ENCODE measurements at places on chromosomes 11 and 22. TPM values are rescaled to one million over a fixed set of nuclear protein-coding genes. Genes with fewer than 3 reads are reported as not detected.

Gene OR8D1
- not detected for total RNA-seq

Gene ALDH3B2
- total RNA-seq: 0.14 TPM

Gene C11orf42
- total RNA-seq: not detected

Gene CREB3L1
- 0.88 TPM for total RNA-seq

Gene P2RX6
- 0.21 TPM for total RNA-seq

Gene MCAT
- total RNA-seq: 16.7 TPM

Gene LMNTD2
- total RNA-seq: 0.95 TPM

GRCh38 chr11:65116370-65117205 is 913 bp downstream of the ZNHIT2 start:
- DNase-seq: peak; percentile 25

GRCh38 chr11:59173080-59173963 is 1.4 kb downstream of the DTX4 start:
- DNase-seq: peak; percentile 40

DNA sequence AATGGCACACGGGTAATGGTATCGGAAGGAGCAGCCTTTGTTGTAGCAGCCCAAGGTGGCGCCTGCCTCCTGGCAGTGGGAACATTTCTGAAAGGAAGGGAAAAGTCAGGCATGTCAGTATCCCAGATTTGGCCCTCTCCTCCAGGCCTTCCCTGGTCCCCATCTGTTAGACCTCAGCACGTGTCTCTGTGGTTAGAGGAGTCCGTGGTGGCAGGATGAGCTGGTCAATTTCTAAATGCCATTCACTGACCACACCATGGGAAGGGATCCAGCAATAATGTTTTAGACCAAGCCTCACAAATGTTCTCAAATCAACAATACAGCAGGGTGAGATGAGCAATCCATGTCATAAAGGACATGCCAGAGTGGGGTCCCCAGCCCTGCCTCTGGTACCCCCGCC is 49.0 kb upstream of the CYP2D6 start:
- DNase-seq: no peak

GRCh38 chr22:45533703-45534102 is 31.0 kb downstream of the FBLN1 start:
- no peak for DNase-seq

DNA sequence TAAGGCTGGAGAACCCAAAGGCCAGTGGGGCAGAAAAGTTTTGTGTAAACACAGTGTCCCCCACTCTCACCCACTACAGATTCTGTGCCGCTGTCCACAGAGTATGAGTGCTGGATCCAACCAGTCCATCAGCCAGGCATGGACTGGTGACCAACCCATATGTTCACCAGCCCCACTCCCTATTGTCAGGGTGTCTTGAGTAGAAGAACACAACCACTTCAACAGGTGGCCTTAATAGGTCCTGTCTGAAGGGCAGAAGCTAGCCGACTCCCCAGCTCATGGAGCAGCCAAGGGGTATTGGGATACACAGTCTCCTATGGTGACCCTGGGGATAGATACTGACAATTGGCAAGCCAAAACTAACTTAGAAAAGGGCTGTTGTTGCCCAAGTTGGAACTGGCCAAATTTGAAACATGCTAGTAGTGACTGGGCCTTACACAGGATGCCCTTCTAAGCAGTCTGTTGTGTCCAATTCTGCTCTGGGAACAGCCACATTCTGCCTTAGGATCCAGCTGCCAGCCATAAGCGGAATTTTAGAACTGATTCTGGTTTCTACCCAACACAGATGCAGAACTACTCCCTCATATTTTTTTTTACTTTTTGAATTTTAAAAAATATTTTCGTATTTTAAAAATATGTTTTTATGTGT is 19.8 kb upstream of the PGM2L1 start:
- no peak for DNase-seq

DNA sequence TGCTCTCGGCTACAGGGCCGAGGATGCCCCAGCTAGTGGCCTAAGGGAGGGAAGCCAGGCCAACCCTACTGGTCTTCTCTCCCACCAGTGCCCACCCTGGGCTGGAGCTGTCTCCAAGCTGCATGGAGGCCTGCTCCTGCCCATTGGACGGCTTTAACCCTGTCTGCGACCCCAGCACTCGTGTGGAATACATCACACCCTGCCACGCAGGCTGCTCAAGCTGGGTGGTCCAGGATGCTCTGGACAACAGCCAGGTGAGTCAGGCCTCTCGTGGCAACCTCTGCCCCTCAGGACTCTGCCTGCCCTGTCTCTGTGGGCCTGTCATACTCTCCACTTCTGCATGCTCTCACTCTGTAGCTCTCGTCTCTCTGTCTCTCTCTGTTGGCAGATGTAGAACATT is 44.1 kb upstream of the TPBGL start:
- no peak for DNase-seq

DNA sequence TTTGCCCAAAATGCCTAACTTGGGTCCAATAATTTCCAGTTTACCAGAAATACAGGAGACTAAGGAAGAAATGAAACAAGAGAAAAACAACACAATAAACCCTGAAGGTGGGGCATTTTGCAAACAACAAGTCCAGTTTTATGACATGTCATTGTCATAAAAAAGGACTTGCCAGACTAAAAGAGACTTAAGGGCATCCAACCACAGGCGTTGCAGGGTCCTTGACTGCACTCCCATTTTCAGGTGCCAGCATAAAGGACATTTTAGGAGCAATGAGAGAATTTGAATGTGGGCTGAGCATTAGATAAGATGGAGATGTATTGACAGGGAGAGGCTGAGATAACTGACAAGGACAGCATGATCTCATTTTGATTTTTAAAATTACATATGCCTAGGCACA is 28.1 kb upstream of the DAGLA start:
- DNase-seq: no peak

- no peak for DNase-seq
Observed at GRCh38 chr22:22730655-22731373, 86.4 kb downstream of the GGTLC2 start.

DNA sequence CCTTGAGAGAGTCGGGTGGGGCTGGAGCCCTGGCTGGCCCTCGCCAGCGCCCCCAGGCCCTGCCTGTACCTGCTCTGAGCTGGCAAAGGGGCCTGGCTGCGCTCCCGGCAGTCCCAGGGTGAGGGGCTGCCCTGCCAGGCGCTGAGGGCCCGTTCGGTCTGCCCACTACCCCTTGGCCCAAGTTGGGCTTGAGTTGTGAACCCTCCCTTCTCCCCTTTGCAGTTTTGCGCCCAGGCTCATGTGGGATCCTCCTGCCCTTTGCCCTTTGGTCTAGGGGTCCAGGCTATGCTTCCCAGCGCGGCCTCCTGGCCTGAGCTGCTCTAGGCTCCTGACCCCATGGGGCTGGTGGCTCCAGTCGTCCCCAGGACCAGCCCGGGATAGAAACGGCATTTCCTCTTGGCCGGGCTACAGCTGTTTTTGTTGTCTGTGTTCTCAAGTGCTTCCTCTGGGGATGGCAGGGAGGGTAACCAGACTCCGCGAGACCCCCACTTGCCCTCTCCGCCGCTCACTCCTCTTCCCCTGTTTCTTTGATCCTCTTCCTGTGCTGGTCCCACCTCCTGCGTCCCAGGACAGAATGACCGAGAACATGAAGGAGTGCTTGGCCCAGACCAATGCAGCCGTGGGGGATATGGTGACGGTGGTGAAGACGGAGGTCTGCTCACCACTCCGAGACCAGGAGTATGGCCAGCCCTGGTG is 34.9 kb downstream of the PRDM11 start:
- no peak for DNase-seq

- no peak for DNase-seq
Observed at GRCh38 chr11:82731691-82732277, 1.9 kb downstream of the FAM181B start.

DNA sequence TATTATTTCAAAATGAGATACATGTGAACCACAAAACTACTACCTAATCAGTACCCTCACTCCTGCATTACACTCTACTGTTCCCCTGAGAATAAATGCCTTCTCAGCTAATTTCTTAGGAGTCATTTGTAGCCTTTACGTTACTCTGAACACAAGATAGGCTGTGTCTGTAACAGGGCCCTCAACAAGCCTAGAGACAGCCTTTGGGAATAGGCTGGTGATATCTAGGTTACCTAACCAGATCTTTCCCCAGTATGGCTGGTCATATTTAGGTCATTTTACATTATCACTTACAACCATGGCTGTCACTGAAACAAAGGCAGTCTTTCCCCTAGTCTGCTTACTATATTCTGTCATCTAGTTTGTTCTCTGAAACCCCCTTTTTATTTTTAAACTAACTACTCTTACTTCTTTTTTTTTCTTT is 14.2 kb downstream of the ATM start:
- no peak for DNase-seq

DNA sequence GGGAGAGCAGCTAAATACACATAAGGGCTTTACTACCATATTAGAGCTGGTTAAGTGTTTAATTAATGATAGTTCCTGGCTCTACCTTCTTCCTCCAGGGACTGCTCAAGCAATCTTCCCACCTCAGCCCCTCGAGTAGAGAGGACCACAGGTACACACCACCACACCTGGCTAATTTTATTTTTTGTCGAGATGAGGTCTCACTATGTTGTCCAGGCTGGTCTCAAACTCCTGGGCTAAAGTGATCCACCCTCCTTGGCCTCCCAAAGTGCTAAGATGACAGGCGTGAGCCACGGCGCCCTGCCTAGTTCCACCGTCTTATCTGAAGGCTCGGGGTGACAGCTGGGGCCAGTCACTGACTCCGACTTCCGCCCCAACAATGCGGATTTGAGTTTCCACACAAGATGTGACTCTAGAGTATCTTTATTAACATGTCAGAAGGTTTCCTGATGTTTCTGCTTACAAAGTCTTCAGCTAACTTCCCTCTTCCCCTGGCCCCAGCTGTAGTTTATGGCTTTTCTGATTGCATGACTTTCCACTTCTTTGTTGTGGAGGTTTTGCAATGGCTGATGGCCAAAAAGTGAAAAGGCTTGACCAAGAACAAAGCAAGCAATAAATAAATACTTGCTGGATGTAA is 16.8 kb downstream of the TPST2 start:
- no peak for DNase-seq

GRCh38 chr11:45341372-45341771 is 55.2 kb upstream of the SYT13 start:
- DNase-seq: no peak

- no peak for DNase-seq
Observed at GRCh38 chr22:45630436-45630835, 41.2 kb upstream of the ATXN10 start.

- no peak for DNase-seq
Observed at GRCh38 chr22:44024288-44024921, at the start of gene PARVB. Gene PARVB (plus strand): TSS chr22:44024302. CDS start chr22:44024340, 38 bp downstream.

DNA sequence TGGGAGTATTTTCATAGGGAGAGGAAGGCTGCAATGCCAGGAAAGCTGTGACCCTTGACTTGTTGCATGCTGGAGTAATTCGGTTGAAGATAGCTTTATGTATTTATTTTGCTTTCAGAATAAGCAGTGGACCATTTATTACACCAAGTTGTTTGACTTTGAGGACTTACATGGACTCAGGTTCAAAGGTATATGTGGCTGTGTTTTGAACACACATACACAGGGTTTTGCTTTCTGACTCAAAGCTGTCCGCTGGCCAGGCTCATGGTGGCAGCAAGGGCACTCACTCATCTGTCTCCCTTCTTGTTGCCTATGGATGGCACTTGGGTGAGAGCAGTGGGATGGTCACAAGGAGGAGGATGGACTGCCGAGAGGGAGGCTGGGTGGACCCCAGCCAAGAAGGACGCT is 6.5 kb downstream of the TIMP3 start:
- no peak for DNase-seq

GRCh38 chr11:104164028-104164520 is at the start of gene PDGFD:
Gene PDGFD (minus strand): TSS chr11:104164147.
- peak; percentile 69 for DNase-seq

GRCh38 chr11:56848141-56848809 is 99.8 kb upstream of the OR9G4 start:
- no peak for DNase-seq

DNA sequence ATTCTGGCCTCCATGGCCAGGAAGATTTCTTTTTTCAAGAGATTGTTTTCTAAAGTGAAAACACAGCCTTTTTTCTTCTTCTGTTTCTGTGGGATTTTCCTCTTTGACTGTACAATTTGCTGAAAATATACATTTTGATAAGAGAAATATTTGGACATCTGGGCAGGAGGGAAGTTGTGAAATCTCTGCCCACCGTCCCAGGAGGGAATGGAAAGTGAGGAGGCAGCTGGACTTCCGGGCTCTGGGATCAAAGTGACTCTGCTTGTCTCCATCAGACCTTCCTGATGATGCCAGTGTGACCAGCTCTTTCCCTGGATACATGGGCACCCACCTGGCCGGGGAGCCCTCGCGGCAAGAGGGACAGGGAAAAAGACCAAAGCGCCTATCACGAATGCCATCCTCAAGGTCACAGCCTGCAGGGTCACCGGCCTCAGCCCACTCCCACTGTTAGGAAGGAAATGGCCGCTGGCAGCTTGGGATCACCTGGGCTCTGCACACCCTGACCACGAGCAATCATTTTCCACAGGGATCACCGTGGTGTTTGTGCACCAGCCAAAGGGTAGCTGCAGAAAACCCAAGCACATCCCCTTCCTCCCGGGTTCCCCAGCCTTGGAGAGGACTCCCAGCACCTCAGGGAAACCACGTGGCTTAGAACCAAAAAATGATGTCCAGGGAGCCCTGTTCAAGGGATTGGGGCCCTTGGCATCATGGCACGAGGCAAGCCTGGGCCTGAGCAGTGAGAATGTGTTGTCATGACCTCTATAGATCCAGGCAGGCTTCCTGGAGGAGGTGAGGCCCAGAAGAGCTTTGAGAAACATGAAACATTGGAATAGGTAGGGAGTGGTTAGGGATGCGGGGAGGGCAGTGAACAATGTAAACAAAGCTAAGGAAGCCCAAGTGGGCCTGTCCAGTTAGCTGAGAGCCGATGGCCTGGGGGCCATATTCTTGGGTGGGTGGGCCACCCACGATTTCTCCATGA is 29.1 kb upstream of the CCND1 start:
- no peak for DNase-seq

DNA sequence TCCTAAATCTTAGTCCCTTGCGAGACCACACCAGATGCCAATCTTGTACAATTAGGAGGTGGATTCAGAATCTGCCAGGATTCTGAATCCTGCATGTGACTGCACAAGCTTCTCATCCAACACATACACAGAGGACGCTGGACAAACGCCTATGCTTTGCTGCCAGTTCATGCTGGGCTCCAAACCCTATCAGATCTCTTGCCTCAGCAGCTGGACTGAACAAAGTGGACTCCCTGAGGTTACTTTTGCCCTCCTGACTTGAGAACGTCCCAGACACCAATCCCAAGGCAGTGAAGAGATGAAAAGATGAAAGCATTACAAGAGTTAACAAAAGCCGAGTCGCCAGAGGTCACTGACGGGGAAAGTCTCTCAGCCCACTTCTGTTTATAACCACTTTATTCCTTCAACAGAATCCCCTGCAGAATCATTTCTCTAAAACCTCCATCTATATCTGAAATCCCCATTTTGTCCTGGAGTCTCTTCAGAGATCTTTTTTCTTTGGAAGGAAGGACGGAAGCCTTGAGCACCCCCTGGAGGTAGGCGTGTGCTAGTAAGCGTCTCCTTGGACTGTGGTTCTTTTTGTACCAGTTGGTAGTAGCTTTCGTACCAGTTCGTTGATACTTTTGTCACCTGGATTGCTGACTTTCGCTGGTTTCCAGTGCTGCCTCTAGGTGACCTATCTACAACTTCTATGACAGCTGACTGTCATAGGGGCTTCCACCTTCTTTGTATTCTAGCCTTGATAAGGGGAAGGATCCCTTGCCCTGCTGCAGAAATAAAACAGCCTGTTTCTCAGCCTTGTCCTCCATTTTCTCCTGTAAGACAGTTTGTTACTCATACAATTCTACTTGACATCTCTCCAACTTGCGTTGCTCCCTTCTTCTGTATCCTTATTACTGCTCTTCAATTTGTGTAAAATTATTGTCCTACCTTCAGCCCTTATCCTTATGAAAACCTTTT is 26.1 kb upstream of the EED start:
- DNase-seq: peak; percentile 58
